ENCODE measurements at places on chromosomes 12 and 14. TPM values are rescaled to one million over a fixed set of nuclear protein-coding genes. Genes with fewer than 3 reads are reported as not detected.

Gene SRRM4
- total RNA-seq, result not detected

Gene INSM2
- total RNA-seq, result not detected

Gene HSPB8
- 5.6 TPM for total RNA-seq

Gene ABCD4
- total RNA-seq, result 23.9 TPM

Gene AVPR1A
- not detected for total RNA-seq

Gene TMEM106C
- 82.0 TPM for total RNA-seq

Gene RND1
- not detected for total RNA-seq

Gene COX14
- total RNA-seq, result 40.3 TPM

Gene AQP2
- total RNA-seq, result not detected

Gene NTF3
- 2.2 TPM for total RNA-seq

Gene ZCCHC8
- total RNA-seq, result 12.2 TPM

Gene KLRF1
- total RNA-seq, result not detected

Gene PPP1R1A
- not detected for total RNA-seq

Gene MGST1
- 246 TPM for total RNA-seq

Gene GLRX5
- 62.5 TPM for total RNA-seq

Gene CYP27B1
- 0.15 TPM for total RNA-seq

Gene TSHR
- total RNA-seq, result not detected

Gene G2E3
- total RNA-seq, result 11.9 TPM

Gene FGF23
- not detected for total RNA-seq

Gene KRT79
- total RNA-seq, result not detected

Gene PDZRN4
- not detected for total RNA-seq

Gene VRTN
- total RNA-seq, result not detected

Gene KRT6B
- total RNA-seq, result not detected

Gene GLI1
- 1.5 TPM for total RNA-seq

Gene PPFIA2
- total RNA-seq, result 0.67 TPM

Gene KRT6C
- total RNA-seq, result not detected

Gene POLE2
- 24.4 TPM for total RNA-seq

Gene GRIP1
- total RNA-seq, result not detected

Gene SLC24A4
- not detected for total RNA-seq

Gene FGD6
- total RNA-seq, result 2.5 TPM

Gene TAS2R13
- 0.17 TPM for total RNA-seq

Gene CISTR
- total RNA-seq, result not detected

Gene ACRBP
- total RNA-seq, result 0.89 TPM

Gene KRT3
- total RNA-seq, result not detected

Gene AQP5
- total RNA-seq, result not detected

Gene AKAP3
- 0.67 TPM for total RNA-seq

Gene IL26
- total RNA-seq, result not detected

Gene LPCAT3
- 21.7 TPM for total RNA-seq

Gene PA2G4
- 212 TPM for total RNA-seq

Gene CFAP73
- not detected for total RNA-seq

Gene CATSPERB
- not detected for total RNA-seq

Gene SIX6
- not detected for total RNA-seq

Gene AJUBA
- total RNA-seq, result 47.9 TPM

Gene HOXC10
- not detected for total RNA-seq

Gene SLC25A29
- 19.9 TPM for total RNA-seq

Gene EPYC
- 0.67 TPM for total RNA-seq

Gene HELB
- total RNA-seq, result 1.2 TPM

Gene RPL6
- 1,624 TPM for total RNA-seq

Gene PMCH
- total RNA-seq, result not detected

Gene CAPRIN2
- 13.2 TPM for total RNA-seq

Gene MORN3
- total RNA-seq, result under 0.01 TPM

Gene KRT81
- not detected for total RNA-seq

Gene SLC39A9
- 63.7 TPM for total RNA-seq
